Mesendoderm (in vitro differentiated cells): ENCODE measurements at places on chromosomes 1 and 21.

GRCh38 chr21:46465651-46466050 is 7.0 kb downstream of the DIP2A start:
- no peaks in the 10 kb centered on the region for H3K4me1 ChIP-seq
- no peak overlapping the region for H3K27ac ChIP-seq
- no peak for DNase-seq

GRCh38 chr1:12643079-12643478 is 806 bp upstream of the AADACL4 start:
- no peak overlapping the region for H3K27ac ChIP-seq
- no peaks in the 10 kb centered on the region for H3K36me3 ChIP-seq
- DNase-seq = no peak
- no peaks in the 10 kb centered on the region for H3K27me3 ChIP-seq

GRCh38 chr21:40169971-40170370 is 302.7 kb downstream of the PCP4 start:
- no peak for DNase-seq
- no peak overlapping the region for H3K27ac ChIP-seq
- no peak overlapping the region for H3K4me3 ChIP-seq
- H3K36me3 ChIP-seq = no peaks in the 10 kb centered on the region

DNA sequence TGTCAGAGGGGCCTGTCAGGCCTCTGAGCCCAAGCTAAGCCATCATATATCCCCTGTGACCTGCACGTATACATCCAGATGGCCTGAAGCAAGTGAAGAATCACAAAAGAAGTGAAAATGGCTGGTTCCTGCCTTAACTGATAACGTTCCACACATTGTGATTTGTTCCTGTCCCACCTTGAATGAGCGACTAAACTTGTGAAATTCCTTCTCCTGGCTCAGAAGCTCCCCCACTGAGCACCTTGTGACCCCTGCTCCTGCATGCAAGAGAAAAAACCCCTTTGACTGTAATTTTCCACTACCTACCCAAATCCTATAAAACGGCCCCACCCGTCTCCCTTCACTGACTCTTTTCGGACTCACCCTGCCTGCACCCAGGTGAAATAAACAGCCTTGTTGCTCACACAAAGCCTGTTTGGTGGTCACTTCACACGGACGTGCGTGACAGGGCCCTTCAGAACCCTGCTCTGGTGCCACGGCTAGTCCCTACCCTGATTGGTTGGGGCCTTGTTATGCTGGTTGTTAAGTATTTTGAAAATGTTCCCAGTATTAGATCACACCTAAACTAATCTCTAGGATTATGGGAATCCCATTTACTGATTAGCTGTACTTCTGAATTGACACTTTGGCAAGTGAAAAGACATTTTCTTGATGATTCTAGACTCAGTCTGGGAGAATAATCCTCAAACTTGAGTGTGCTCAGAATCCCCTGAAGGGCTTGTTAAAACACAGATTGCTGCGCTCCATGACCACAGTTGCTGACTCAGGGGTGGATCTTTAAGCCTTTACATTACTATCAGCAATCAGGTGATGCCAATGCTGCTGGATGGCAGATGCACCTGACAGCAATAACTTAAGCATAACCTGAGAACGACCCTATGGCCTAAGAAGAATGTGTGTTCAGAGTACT is 28.8 kb upstream of the SPATA6 start:
- no peak overlapping the region for H3K4me3 ChIP-seq
- peak; percentile 97 for DNase-seq
- H3K4me1 ChIP-seq = peaks cover 18% of the 10 kb centered on the region
- H3K27ac ChIP-seq = peak overlapping the region; percentile 99

GRCh38 chr1:198153103-198153502 is 3.7 kb upstream of the NEK7 start:
- H3K4me1 ChIP-seq = no peaks in the 10 kb centered on the region
- no peaks in the 10 kb centered on the region for H3K27me3 ChIP-seq
- H3K27ac ChIP-seq = no peak overlapping the region
- DNase-seq = no peak

GRCh38 chr1:118143831-118144230 is 41.2 kb downstream of the SPAG17 start:
- H3K27me3 ChIP-seq = no peaks in the 10 kb centered on the region
- no peak overlapping the region for H3K27ac ChIP-seq
- no peaks in the 10 kb centered on the region for H3K36me3 ChIP-seq
- no peaks in the 10 kb centered on the region for H3K4me1 ChIP-seq
- no peak for DNase-seq

GRCh38 chr1:153049211-153049610 is 8.1 kb downstream of the SPRR2A start:
- H3K4me3 ChIP-seq = no peak overlapping the region
- no peaks in the 10 kb centered on the region for H3K36me3 ChIP-seq
- no peak overlapping the region for H3K27ac ChIP-seq
- no peaks in the 10 kb centered on the region for H3K4me1 ChIP-seq
- no peaks in the 10 kb centered on the region for H3K27me3 ChIP-seq
- no peak for DNase-seq

- H3K4me1 ChIP-seq = no peaks in the 10 kb centered on the region
- H3K4me3 ChIP-seq = no peak overlapping the region
Measured at GRCh38 chr1:49166031-49166430, 389.3 kb upstream of the BEND5 start.

- peak; percentile 85 for DNase-seq
- no peak overlapping the region for H3K4me3 ChIP-seq
- no peaks in the 10 kb centered on the region for H3K27me3 ChIP-seq
- no peaks in the 10 kb centered on the region for H3K4me1 ChIP-seq
- H3K27ac ChIP-seq = no peak overlapping the region
Measured at GRCh38 chr1:173489149-173489600, 12.0 kb downstream of the PRDX6 start.

GRCh38 chr1:205842229-205842628 is 7.7 kb downstream of the PM20D1 start:
- no peak overlapping the region for H3K27ac ChIP-seq
- no peaks in the 10 kb centered on the region for H3K36me3 ChIP-seq
- peak; percentile 30 for DNase-seq
- H3K4me3 ChIP-seq = no peak overlapping the region
- no peaks in the 10 kb centered on the region for H3K27me3 ChIP-seq

DNA sequence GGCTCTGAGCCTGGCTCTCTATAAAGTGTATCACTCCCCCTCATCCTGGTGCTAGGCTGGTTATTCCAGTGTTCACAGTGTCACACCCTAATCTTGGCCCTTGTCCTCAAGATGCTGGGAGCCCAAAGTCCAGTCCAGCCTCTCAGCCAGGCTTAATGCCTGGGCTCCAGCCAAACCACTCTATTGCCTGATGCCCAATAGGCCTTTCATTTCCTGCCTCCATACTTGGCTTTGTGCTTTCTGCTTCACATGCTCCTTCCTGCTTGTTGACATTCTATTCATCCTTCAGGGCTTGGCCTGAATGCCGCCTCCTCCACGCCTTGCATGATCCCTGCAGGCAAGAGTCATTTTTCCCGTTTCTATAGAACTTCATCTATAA is 1.7 kb downstream of the KLHDC8A start:
- no peak overlapping the region for H3K27ac ChIP-seq
- DNase-seq = no peak

DNA sequence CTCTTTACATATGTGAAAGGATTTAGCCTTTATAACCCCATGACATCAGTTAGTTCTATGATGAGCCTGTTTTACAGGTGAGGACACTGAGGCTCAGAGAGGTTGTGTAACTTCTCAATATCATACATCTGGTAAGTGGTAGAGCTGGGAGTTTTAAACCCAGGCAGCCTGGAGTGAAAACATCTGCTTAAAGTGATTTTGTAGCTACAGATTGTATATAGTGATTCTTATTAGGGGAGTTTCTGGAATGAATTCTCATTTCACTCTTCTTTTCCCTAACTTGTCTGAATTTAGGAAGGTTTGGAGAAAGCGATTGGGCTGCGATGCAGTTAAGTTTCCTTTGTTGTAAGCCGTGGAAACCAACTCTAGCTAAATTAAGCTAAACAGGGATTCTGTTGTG is 175.6 kb downstream of the CAMTA1 start:
- no peaks in the 10 kb centered on the region for H3K36me3 ChIP-seq
- no peak overlapping the region for H3K27ac ChIP-seq
- no peaks in the 10 kb centered on the region for H3K27me3 ChIP-seq
- no peak overlapping the region for H3K4me3 ChIP-seq
- no peak for DNase-seq

DNA sequence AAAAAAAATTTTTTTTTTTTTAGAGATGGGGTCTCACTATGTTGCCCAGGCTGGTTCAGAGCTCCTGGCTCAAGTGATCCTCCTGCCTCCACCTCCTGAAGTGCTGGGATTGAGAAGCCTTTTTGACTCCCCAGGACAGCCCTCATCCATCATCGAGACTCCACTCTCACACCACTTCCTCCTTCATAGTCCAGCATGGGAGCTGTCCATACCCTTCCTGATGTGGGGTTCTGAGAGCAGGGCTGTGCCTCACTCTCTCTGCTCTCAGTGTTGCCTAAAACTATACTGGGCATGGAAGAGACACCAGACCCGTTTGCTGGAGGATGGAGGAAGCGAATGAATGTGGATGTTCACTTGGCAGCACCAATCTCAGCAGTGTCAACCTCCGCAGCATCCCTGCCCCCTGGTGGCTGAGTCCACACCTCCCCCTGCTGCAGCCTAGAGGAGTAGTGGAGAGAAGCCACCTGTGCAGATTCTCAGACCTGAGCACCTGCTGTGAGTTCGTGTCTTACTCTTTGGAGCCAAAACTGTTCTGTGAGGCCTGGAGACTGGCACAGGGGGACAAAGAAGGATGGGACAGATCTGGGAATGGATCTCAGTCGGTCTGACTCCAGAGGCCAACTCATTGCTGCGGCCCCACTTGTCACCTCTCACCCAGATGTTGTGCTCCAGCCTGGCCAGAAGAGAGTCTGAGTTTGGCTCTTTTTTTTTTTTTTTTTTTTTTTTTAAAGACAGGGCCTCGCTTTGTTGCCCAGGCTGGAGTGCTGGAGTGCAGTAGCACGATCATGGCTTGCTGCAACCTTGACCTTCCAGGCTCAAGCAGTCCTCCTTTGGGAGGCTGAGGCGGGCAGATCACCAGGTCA is 17.7 kb downstream of the TINAGL1 start:
- no peak overlapping the region for H3K4me3 ChIP-seq
- no peaks in the 10 kb centered on the region for H3K4me1 ChIP-seq
- DNase-seq = peak; percentile 87
- H3K36me3 ChIP-seq = no peaks in the 10 kb centered on the region
- H3K27me3 ChIP-seq = no peaks in the 10 kb centered on the region
- no peak overlapping the region for H3K27ac ChIP-seq

DNA sequence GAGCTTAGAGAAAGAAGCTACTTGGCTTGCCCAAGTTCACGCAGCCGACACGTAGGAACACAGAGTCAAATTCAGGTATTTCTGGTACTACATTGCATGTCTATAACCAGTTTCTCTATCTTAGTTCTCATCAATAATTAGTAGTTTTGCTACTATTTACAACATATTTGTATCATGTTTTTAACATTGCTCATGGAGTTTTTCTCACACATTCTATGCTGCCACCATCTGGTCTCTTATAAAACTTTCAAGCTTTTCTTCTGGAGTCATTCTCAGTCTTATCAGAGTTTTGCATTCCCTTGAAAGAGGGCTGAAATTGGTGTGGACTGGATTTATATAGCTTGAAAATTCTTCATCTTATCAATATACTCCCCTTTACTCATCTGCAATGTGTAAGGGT is 118.8 kb upstream of the PALMD start:
- peak; percentile 25 for DNase-seq
- no peak overlapping the region for H3K27ac ChIP-seq
- no peak overlapping the region for H3K4me3 ChIP-seq
- no peaks in the 10 kb centered on the region for H3K36me3 ChIP-seq
- no peaks in the 10 kb centered on the region for H3K4me1 ChIP-seq
- H3K27me3 ChIP-seq = no peaks in the 10 kb centered on the region

GRCh38 chr1:203420263-203420662 is 55.3 kb upstream of the PRELP start:
- H3K4me1 ChIP-seq = no peaks in the 10 kb centered on the region
- H3K27ac ChIP-seq = no peak overlapping the region
- H3K4me3 ChIP-seq = no peak overlapping the region
- no peaks in the 10 kb centered on the region for H3K36me3 ChIP-seq

DNA sequence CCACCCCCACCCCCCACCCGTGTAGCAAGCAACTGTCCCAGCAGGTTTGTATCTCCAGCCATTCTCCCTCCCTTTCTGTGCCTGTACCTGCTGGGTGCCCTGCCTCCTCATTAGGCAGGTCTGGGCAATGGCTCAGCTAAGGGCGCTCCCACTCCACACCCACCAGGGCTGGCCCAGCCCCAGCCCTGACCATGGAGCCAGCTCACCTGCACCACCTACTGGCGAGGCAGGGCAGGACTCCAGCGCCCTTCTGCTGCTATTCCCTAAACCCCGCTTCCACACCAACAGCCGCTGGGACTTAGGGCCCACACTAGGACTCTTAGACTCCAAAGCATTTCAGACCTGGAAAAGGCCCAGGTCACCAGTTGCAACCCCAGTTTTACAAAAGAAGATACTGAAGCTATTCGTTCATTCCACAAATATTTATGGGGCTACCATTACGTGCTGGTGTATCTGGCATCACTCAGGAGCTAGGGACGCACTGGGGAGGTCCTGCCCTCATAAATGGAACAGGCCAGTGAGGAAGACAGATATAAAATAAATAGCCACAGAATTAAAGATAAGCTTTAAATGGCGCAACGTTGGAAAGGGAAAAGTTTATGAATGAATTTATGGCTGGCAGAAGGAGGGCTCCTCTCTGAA is 24.0 kb downstream of the PGLYRP3 start:
- DNase-seq = peak; percentile 74
- H3K36me3 ChIP-seq = no peaks in the 10 kb centered on the region
- peaks cover 2% of the 10 kb centered on the region for H3K4me1 ChIP-seq
- no peak overlapping the region for H3K4me3 ChIP-seq

GRCh38 chr1:201890223-201890622 is 1.5 kb downstream of the SHISA4 start:
- no peaks in the 10 kb centered on the region for H3K36me3 ChIP-seq
- no peaks in the 10 kb centered on the region for H3K27me3 ChIP-seq
- peaks cover 3% of the 10 kb centered on the region for H3K4me1 ChIP-seq
- no peak overlapping the region for H3K27ac ChIP-seq

DNA sequence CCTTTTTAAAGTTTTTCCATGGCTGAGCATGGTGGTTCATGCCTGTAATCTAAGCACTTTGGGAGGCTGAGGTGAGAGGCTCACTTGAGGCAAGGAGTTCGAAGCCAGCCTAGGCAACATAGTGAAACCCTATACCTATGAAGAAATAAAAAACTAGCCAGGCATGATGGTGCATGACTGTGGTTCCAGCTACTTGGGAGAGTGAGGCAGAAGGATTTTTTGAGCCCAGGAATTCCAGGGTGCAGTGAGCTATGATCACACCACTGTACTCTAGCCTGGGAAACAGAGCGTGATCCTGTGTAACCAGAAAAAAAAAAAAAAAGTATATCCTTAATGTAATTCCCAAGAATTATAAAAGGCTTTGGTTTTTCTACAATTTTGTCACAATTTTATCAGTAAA is 17.4 kb downstream of the DEPDC1 start:
- no peaks in the 10 kb centered on the region for H3K4me1 ChIP-seq
- DNase-seq = no peak
- no peak overlapping the region for H3K4me3 ChIP-seq
- no peaks in the 10 kb centered on the region for H3K27me3 ChIP-seq
- H3K27ac ChIP-seq = no peak overlapping the region
